Upper lobe of left lung (tissue), 6 donors: ENCODE measurements at places on chromosomes 6 and 20. TPM values are rescaled to one million over a fixed set of nuclear protein-coding genes. Genes with fewer than 3 reads are reported as not detected.

Gene THEMIS
- total RNA-seq: 2.5 TPM

DNA sequence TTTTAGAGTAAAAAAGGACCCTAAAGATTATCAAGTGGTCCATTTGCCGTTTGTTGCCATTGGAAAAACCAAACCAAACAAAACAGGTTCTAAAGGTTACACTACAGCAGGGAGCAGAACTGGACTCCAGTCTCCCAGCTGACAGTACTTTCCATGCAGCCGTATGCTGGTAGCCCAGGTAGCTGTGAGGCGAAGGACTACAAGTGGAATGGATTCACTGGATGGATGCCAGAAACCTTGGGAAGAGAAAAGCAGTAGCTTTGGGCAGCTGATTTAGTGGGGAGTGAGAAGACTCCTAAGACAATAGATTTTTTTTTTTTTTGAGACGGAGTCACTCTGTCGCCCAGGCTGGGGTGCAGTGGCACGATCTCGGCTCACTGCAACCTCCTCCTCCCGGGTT lies 88.3 kb downstream of the SASH1 start:
- DNase-seq: no peak

- DNase-seq: no peak
Observed at GRCh38 chr20:46214824-46215488, 93.3 kb downstream of the CDH22 start.

GRCh38 chr20:2244993-2245392 lies 50.8 kb upstream of the TGM3 start:
- no peak for DNase-seq

GRCh38 chr6:37320646-37321045 lies 33.1 kb upstream of the RNF8 start:
- no peak for DNase-seq

GRCh38 chr20:1842281-1842680 lies 52.9 kb upstream of the SIRPA start:
- DNase-seq: no peak

- DNase-seq: no peak
Observed at GRCh38 chr20:37270576-37271420, 9.2 kb upstream of the GHRH start.
